Stimulated activated CD8-positive, alpha-beta memory T cell treated with anti-CD3 and anti-CD28 coated beads, Interleukin-7, amount 100 ng/mL, for 1 hour (primary cell): ENCODE measurements at places on chromosomes 3 and 15.

- no peak for DNase-seq
Observed at GRCh38 chr15:59315914-59316451, 56.7 kb downstream of the MYO1E start.

- no peak for DNase-seq
Observed at GRCh38 chr3:182041668-182042291, 330.1 kb downstream of the SOX2 start.

GRCh38 chr3:105512061-105512460, 145.4 kb downstream of the ALCAM start:
- DNase-seq = no peak

DNA sequence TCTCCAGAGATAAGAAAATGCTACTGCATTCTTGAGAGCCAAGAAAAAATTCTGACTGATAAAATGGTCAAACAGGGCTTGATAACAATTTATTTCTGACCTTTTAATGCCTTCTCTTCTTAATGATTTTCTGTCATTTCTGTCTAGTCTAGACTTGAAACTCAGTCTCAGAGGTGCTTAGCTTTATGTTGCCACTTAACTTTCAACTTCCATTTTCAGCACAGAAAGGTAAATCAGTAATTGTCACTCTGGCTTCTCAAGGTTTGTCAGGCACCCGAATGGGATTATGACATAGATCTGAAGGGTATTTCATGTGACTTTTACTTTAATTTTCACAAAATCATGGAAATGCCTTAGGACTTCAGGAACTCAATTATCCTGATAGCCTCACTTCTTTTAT, 155.4 kb upstream of the GBE1 start:
- no peak for DNase-seq

- DNase-seq = no peak
Observed at GRCh38 chr15:45129651-45130129, at the start of the genes DUOX1 and DUOXA1. Gene DUOX1, plus strand, starts transcription at chr15:45129994. Its CDS starts 1,973 bp downstream, at chr15:45131967. Gene DUOXA1, minus strand, starts transcription at chr15:45129879. Its CDS starts 6,865 bp downstream, at chr15:45123014.

DNA sequence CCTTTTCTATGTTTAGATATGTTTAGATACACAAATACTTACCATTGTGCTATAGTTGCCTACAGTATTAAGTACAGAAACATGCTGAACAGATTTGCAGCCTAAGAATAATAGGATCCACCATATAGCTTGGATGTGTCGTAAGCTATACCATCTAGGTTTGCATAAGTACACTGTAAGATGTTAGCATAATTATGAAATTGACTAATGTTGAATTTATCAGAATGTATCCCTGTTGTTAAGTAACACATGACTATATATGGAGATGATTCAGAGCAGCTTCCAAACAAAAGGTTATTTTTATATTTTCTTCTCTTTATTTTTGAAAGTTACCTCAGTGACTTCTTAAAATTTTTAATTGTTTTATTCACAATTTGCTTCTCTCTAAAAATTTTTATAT, 2.4 kb downstream of the SLC28A2 start:
- no peak for DNase-seq

DNA sequence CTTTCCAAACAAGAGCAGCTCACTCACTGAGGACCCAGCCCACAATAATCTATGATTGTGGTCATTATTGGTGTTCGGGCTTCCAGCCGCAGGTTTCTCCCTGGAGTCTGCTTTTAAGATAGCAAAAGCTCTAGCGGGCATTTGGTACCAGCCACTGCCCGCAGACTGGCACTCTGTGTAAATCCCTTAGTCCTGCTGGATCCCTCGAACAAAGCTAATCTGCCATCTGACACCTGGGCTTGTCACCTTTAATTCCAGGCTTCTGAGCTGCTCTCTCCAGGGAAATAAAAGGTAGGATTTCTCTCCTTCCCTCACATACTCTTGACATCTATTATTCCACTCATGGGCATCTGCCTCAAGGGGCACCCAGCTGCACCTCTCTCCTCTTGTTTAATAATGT, 158.7 kb downstream of the PDCD6IP start:
- no peak for DNase-seq

DNA sequence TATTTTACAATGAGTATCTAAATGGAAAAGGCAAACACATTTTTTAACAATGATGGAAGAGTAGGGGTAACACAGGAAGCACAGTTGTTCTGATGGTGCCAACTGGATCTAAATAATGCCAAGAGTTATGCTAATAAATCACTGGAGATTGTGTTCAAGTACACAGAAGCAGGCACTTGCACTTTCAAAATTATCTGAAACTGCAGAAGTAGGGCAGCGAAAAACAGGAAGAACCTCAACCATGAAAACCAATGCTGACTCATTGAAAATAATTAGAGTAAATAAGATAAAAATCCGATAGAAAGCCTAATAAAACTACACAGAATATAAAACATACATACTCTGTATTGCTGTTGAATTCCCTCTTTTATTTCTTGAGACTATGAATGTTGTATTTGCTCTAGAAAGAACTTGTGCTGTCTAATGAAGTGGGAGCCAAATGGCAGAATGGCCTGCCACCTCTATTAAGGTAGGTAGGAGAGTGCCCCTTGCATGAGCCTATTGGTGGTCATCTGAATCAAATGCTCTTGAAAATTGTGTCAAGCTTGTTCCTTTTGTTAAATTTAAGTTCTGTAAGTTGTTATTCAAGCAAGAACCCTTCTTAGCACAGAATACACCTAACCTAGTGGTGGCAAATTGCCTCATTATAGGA, 93.7 kb downstream of the ABI3BP start:
- DNase-seq = no peak

GRCh38 chr3:45748068-45748467, 48.3 kb downstream of the SLC6A20 start:
- DNase-seq = no peak

DNA sequence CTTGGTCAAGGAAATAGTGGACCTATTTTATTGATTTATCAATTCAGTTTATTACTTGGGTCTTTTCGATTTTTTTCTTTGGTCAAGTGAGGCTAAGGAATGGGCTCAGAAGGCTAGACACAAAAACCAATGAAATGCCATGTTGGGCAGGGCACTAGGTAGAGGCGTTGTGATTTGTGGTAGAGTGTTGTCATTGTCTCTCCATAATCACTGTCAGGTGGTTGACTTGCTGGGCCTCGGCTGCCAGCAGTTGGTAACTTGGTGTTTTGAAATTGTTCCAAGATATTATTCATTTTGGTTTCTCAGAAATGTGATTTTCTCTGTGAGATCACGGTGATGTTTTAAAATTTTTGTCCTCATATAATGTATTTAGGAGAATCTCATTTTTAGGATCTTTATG, 173.6 kb downstream of the KLHL25 start:
- DNase-seq = no peak

- DNase-seq = no peak
Observed at GRCh38 chr3:159996018-159996417, 7.4 kb downstream of the IL12A start.

DNA sequence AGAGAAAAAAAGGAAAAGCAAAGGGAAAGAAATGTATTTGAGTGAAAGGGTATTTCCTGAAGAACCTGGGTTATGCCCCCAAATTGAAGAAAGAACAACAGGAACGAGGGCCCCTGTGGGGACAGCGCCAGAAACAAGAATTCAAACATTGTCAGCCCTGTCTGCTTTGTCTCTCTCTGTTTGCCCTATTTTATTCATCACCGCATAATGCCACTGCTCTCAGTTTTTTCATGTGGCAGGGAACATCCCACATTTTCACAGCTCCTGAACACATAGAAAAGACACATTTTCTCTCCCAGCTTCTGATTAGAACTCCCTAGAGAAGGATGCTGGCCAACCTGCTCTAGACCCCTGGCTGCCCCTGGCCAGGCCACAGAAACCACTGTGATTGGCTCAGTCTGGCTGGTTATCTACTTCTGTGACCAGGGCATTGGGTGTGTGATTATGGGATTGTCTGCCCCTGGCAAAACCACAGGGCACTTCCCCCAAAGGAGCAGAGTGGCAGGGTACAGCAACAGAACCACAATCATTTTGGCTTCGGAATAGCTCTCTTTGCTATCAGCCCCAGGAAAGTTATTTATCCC, 31.3 kb upstream of the CCDC54 start:
- DNase-seq = no peak

DNA sequence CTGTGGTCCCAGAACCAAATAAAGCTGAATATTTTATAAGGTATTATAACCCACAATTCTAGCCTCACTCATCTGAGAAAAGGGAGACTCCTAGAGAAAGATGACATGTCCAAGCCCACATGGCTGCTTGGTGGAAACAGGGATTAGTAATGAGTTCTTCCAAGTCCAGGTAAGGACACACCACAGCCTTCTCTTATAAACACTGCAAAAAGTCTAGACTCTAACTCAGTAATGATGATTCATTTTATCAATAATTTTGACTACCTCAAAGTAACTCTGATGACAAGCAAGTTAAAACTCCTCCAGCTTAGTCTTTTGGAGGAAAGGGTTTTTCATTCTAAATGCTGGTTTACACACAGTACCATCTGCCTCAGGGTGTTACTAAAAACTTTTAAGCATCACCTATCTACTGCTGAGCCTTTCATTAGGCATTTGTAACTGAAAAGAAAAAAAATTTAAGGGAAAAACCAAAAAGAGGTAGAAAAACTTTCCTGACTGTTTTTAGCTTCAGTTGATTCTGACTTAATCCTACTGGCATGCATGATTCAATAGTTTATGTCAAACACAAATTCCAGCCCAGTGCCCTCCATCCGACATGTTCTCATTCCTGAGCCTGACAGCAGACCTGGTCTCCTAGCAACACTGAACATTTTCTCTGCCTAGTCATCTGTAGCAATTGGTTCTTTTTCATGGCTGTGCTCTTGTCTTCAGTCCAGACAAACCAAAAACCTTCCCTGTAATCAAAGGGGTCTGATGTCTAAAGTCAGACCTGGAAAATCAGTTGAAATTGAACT, 43.9 kb downstream of the P3H2 start:
- no peak for DNase-seq

DNA sequence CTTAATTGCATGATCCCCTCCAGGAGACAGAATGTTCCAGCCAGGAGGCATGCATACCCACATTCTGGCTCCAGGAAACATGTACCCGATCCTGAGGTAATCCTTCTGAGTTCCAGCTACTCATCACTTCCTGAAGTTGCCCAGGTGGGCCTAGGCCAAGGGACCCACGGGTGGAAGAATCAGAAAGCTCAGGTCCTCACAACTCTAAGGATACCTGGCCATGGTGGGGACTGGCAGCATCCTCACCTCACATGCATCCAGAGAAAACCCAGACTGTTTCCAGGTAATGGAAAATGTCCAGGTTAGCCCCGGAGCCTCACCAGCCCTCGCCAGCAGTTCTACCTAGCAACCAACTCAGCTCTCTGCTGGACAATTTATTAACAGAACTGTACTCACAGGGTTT, 78.2 kb downstream of the DAPK2 start:
- no peak for DNase-seq

- DNase-seq = no peak
Observed at GRCh38 chr3:149670742-149671492, 13.1 kb upstream of the WWTR1 start.

- DNase-seq = no peak
Observed at GRCh38 chr15:70892912-70893560, 410 bp downstream of the LRRC49 start.

DNA sequence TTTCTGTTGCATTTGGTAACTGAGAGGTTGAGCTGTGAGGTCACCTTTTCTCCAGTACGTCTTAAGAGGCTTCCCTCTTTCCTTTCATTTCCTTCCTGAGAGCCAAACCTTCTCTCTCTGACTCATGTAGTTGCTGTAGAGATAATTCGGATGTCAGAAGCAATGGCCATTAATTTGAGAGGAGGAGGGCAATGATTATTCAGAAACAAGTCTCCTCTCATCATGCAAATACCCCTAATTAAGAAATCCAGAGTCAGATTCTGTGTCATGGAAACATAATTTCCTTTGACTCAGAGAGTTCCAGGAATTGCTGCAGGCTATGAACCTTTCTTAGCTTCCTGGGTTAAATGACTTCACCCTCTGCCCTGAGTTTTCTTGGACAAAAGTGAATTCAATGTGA, 59.0 kb upstream of the GSK3B start:
- no peak for DNase-seq

- DNase-seq = no peak
Observed at GRCh38 chr15:74317820-74318375, 49.5 kb downstream of the CYP11A1 start.

DNA sequence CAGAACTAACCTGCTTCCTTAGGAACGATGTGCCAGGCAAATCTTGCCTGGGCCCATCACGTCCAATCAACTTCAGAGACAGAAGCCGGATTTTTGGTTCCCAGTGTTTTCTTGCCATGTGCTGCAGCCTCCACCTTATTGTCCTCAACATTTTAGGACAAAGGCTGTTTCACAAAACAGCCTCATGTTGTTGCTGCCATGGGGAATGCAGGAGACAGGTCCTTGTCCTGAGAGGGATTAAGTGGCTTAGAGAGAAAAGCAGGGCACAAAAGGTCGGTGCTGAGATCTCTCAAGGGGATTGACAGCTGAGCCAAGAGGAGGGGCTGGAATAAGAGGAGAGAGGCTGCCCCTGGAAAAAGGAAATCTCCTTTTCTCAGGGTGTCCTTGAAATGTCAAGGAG, 11.3 kb upstream of the NMNAT3 start:
- no peak for DNase-seq

DNA sequence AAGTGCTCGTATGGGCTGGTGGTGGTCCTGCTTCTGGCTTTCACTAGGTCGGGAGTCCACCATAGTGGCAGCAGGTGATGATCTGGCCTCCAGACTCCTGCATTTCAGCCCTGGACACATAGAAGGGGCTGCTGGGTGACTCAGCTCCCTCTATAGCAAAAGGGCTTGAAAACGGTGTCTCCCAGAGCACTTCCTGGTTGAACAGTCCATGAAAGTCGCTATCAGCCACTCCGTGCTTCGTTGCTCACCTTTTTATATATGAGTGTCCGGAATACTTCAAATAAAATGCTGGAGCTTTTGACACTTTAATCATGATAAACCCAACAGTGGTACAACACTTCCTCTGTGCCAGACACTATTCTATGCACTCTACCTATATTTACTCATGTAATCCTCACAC, 213.2 kb downstream of the PDZRN3 start:
- no peak for DNase-seq

DNA sequence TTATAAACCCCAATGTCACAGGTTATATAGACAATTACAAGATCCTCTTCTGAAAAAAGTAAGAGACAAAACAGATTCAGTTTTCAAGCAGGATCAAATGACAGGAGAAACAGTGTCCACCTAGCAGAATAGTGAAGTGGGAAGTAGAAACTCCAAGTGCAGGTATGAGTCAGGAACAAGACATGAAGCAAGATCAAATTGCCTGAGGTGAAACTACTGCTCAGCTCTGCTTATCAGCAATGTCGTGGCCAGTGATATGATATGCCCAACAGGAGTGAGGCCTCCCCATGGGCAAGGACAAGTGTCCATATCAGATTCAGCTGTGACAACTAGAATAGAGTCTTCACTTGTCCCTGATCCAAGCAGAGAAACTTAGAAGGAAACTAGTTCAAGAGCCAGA, 100.0 kb downstream of the ZMAT3 start:
- DNase-seq = no peak

- no peak for DNase-seq
Observed at GRCh38 chr15:58469432-58470353, 37.9 kb downstream of the LIPC start.

- DNase-seq = no peak
Observed at GRCh38 chr3:115922681-115923347, 299.5 kb downstream of the GAP43 start.

- no peak for DNase-seq
Observed at GRCh38 chr15:29037997-29038705, 152.4 kb downstream of the APBA2 start.
